COLO829 (cell line): ENCODE measurements at places on chromosomes 6 and 20.

- DNase-seq = no peak
These were observed 56.5 kb upstream of the CST7 start for GRCh38 chr20:24892522-24892921.

GRCh38 chr6:169970306-169970988 lies 219.0 kb downstream of the ERMARD start:
- DNase-seq = no peak

GRCh38 chr6:122389704-122390372 lies 9.6 kb upstream of the HSF2 start:
- DNase-seq = no peak

DNA sequence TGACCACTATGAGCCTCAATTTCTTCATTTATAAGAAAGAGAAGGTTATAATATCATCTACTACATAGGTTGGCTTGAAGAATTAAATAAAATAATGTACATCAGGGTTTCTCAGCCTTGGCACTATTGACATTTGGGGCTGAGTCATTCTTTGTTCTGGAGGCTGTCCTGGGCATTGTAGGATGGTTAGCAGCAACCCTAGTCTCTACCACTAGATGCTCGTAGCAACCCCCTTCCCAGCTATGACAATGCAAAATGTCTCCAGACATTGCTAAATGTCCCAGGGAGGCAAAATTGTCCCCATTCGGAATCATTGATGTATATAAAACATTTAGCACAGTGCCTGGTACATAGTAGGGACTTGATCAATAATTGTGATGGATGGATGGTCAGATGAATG lies 152.1 kb downstream of the KHDC1L start:
- no peak for DNase-seq

GRCh38 chr6:134339216-134339615 lies 21.3 kb upstream of the SGK1 start:
- DNase-seq = no peak

GRCh38 chr6:33018904-33019303 lies 9.5 kb upstream of the HLA-DOA start:
- DNase-seq = no peak

DNA sequence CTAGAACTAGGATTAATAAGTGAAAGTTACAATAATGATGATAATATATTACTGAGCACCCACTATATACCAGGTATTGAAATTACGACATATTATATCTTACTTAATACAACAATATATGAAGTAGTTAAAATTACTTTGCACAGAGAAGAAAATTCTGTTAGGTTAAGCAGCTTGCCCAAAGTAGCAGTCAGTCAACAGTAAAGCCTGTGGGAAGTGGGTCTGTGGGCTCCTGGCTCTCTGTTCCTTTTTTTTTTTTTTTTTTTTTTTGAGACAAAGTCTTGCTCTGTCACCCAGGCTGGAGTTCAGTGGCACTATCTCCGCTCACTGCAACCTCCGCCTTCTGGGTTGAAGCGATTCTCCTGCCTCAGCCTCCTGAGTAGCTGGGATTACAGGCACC lies 4.8 kb upstream of the GTF2H4 start:
- no peak for DNase-seq

DNA sequence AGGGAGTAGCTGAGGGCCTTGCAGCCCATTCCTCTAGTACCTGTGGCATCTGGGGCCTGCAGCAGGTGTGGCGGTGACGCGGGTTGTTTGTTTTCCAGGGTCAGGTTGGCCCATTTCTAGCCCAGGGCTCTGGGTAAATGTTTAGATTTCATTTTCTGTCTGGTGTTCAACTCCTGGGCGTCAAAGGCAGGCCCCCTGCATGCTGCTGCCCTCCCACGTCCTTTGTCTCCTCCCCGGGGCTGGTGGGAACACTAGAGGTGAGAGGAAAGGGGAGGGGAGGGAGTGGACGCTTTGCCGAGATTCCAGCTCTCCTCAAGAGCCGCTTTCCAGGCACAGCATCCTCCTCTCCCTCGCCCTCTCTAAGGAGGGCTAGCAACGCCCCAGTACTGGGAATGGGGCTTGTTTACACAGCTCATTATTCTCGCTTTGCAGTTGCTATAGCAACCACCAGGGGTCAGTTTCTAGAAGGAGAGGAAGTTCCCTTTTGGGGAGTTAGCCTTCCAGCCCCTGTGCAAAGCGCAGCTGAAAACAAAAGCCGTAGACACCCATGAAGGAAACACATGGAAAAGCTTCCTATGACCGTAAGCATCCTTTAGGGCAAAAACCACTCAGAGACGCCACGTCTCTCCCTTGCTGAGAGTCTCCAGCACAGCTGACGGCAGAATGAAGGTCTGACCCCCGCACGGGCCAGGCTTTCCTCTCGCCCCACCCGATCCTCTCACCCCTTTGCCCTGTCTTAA lies 170.6 kb downstream of the LY86 start:
- peak; percentile 33 for DNase-seq

DNA sequence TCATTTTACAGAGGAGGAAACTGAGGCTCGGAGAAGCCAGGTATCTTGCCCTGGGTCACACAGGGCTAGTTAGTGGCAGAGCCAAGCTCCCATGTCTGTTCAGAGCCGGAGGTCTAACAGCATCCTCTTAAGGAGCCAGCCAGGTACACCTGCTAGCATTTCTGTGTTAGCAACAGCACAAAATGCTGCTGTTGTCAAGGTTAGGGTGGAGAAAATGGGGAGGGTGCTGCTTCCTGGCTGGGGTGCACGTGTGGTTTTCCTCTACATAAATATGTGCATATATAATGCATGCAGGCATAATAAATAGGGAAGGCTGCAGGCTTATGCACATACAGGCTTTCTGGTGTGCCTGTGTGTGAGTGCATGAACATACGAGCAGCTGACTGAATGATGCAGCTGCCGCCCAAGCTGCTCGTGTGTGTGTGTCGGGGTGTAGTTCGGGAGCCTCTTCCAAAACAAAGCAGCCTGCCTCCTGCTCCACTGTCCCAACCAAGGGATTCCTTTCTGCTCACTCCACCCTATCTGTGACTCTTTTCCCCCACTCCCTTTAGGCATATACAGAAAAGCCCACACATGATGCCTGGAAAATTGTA lies 86.6 kb downstream of the CD40 start:
- DNase-seq = no peak

DNA sequence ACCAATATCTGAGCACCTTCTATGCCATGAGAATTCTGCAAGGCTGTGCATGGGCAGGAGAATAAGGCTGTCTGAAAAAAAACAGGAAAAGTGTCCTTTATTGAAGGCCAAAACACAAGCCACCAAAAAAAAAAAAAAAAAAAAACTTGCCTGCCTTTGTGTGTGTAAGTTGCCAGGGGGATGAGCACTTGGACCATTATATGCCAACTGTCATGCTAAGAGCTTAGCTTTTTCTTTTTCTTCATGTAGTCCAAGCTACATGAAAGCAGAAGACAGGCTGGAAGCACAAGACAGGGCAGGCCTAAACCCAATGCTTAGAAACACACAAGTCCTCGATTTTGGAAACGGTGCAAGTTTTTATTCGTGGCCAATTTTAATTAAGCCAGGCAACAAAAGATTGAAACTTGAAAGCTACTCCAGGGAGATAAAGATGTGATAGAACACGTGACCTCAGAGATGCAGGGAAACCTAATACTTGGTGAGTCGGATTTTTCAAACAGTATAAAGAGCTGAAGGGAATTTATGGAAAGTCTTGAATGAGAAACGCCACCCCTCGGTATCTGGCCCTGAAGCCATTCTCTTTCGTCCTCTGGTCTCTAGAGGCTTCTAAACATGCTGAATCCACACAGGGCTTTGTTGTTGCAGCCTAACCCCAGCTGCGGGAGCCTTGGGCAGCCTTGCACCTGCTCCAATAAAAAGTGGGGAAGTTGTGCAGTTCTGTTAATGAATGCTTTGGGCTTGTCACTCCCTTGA lies 8.6 kb downstream of the BMP7 start:
- no peak for DNase-seq

- DNase-seq = no peak
These were observed 14.1 kb downstream of the SNX14 start for GRCh38 chr6:85579581-85579980.

DNA sequence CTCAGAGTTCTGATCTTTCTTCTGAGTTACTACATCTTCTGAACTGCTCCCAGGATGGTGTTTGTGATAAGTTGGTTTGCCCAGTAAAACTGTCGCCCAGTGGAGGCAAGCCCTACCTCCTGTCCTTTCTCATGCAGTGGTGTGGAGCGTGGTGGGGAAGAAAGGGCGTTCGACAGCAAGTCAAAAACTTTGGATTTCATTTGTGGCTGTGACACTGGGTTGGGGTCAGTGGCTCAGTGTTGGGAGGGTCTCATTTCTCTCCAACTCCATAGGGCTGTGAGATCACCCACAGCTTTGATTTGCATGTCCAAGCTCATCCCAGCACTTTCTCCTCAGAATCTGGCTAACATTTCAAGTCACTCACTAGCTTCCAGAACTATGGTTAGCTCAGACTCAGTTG lies 17.5 kb upstream of the SLC22A2 start:
- no peak for DNase-seq

DNA sequence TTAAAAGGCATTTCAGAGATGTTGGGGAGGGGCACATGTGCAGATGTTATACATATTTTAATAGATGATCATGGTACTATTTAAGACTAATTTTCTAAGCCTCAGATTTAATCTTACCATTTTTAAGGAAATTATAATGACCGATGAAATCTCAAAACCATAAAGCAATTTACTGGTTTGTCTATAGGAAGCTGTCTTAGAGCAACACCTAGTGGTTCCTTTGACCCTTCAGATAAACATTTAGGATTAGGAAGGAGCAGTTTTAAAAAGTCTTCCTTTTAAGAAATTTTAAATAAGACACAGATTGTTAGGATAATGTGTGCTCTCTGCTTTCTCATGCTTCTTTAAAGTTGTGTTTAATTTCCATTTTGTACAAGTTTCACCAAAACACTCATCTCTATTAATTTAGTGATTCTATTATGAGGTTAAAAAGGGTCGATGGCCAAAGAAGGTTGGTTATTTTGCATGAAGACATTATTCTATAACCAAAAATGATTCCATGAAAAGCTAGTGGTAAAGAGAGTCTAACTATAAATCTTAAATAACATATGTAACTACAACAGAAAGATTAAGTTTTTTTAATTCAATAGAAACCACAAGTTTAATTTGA lies 376.4 kb downstream of the HACE1 start:
- no peak for DNase-seq

- DNase-seq = no peak
These were observed 361.8 kb downstream of the QKI start for GRCh38 chr6:163776196-163776905.

- DNase-seq = no peak
These were observed 334.8 kb upstream of the MANEA start for GRCh38 chr6:95242560-95242959.

DNA sequence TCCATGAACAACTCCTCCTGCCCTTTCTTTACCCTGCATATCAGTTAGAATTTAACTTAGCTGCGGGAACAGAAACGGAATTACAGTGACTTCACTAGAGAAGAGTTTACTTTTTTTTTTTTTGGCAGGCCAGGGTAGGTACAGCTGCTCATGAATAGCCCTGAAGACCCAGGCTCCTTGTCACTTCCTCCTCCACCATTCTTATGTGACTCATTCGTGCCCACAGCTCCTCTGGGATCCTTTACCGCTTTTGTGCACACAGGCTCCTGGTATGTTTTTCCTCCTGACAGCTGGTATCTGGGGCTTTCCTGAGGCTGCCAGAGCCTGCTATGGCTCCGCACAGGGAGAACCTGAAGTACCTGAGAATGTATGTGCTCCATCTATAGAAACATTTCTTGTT lies 3.9 kb upstream of the KCNS1 start:
- peak; percentile 86 for DNase-seq

DNA sequence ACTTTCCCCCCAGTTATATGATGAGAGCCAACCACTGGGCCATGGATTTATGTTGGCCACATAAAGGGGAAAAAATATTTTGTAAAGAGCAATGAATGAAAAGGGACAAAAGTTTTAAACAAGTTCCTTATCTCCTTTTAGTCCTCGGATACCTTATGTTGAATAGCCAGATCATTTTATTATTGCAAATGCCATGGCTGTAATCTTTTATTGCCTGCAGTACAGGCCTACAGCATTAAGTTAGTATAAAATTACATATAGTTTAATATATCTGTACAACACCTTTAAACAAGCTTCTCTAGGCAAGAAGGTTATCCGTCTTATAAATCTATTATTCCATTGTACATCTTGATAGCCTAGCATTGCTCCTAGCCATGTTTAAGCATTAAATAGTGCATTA lies 93.9 kb upstream of the SLC35B3 start:
- no peak for DNase-seq

DNA sequence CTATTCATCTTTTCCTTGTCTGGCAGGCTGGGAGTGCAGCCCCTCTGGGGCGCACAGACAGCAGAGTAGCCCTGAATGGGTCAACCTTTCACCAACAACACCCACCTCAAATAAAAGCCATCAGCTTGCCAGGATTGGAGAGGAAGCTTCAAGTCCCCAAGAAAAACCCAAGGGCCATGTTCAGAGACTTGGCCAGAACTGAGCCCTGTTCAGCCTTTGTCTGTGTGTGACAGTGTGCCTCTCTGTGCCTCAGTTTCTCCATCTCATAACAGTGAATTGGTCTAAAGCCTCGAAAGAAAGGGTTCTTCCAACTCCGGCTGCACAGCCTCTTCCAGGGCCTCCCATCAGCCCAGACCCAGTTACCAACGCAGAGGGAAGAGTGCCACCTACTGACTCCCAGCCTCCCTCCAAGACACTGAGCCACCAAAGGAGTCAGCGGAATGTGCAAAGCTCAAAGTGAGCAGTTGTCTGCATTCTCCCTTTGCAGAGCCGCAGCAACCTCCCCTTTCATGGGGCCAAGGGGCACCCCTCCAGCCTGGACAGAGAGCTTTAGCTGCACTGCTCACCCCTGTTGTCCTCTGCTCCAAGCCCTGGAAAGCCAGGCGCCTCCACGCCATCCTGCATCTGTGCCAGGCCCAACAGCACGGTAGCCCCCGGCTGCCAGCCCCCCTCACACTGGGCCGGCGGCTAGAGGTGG lies 82.7 kb upstream of the TOP1 start:
- DNase-seq = peak; percentile 90

GRCh38 chr20:47540443-47541354 lies 39.0 kb downstream of the NCOA3 start:
- peak; percentile 25 for DNase-seq

- DNase-seq = no peak
These were observed 39.2 kb downstream of the PREX1 start for GRCh38 chr20:48788486-48789072.

DNA sequence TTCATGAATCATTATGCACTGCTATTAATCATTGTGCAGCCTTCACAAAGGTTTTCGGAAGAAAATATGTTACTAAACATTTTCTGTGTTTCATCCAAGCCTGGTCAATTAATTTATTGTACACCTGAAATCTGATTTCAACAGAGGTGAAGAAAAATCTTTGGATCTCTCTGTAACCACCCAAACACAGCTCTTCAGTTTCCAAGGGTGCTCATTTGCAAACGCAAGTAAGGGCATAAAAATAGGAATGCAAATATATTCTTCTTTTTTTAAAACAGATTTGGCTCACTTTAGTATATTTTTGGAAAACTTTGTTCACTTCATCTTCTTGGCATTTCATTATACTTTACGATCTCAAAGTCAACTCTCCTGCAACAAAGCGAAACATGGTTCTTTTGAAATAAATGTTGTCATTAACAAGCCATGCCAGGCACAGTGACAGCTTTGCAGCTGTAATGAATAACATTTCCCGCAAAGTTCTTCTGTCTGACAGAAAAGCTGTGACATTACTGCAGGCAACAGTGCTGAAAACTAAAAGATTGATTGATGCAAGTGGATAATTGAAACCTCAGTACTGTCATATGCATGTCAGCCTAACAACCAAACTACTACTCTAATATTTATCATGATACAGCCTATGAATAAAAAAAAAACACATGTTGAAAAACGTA lies 348.3 kb downstream of the FRK start:
- DNase-seq = no peak

GRCh38 chr20:7672571-7672970 lies 267.7 kb downstream of the HAO1 start:
- DNase-seq = no peak

GRCh38 chr20:36102809-36103596 lies 51.5 kb upstream of the EPB41L1 start:
- no peak for DNase-seq
